Sigmoid colon (tissue), 7 donors: ENCODE measurements at places on chromosomes 2 and 18. TPM values are rescaled to one million over a fixed set of nuclear protein-coding genes. Genes with fewer than 3 reads are reported as not detected.
A peak's percentile ranks its signal among the peaks of the same experiment; 100 is the strongest.

The CRYGD gene
- not detected for total RNA-seq

- DNase-seq, result no peak
Observed at GRCh38 chr18:68083776-68084175, 567.3 kb upstream of the DSEL start.

DNA sequence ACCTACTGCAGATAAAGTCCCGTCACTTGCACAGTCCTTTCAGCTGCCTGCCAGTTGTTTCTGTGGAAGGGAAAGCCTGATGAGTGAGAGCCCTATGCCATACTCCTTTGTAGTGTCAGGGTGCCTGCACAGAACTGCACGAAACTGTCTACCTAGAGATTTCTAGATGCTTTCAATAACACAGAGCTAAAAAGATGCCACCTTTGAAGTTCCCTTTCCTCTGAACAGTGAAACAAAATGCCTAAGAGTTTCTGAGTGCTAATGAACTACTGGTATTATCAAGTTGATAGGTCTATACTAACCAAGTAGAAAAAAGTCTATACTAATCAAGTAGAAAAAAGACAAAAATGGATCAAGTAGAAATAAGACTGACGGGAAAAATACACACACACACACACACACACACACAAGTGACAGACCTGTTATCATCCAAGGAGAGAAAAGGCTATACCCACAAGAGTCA is 79.0 kb downstream of the TLK1 start:
- no peak for DNase-seq

The CCNT2 gene
- total RNA-seq, result 31.5 TPM

GRCh38 chr2:237027712-237028029 is 58.0 kb upstream of the COPS8 start:
- no peak for DNase-seq

The NEU2 gene
- total RNA-seq, result not detected

DNA sequence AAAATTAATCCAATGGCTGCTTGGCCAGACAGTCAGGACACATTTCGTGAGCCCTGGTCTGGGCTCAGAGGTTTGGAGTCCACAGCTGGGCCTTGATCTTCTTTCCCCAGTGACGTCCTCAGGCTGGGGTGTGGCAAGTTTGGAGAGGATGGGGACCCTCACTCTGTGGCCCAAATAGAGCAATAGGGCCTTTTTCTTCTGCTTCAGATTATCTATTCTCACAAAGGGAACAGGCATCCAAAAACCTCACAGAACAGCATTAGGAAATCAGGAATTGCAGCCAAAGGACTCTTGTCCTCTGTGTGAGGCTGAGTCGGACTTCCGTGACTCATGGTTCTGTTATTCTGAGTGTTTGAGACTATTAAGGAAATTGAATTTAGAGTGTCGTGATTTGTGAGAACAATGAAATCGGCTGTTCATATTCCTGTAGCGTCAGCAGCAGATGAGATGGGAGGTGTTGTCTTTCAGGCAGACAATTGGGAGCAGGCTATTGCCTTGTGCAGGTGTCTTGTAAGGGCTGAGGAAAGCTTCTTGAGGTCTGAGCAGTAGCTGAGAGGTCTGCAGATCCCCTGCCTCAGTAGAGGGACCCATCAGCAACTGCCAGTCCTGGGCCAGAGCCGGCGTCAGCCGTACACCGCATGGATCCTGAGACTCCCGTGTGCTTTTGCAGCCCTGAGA is 113.8 kb downstream of the SH3RF3 start:
- peak; percentile 87 for DNase-seq

DNA sequence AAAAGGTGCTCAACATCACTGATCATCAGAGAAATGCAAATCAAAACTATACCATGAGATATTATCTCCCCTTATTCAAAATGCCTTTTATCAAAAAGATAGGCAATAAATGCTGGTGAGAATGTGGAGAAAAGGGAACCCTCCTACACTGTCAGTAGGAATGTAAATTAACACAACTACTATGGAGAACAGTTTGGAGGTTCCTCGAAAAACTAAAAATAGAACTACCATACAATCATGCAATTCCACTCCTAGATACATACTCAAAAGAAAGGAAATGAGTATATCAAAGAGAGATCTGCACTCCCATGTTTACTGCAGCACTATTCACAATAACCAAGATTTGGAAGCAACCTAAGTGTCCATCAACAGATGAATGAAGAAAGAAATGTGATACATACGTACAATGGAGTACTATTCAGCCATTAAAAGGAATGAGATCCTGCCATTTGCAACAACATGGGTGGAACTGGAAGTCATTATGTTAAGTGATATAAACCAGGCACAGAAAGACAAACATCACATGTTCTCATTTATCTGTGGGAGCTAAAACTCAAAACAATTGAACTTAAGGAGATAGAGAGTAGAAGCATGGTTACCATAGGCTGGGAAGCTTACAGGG is 63.8 kb downstream of the MAP4K3 start:
- no peak for DNase-seq

- peak; percentile 75 for DNase-seq
Observed at GRCh38 chr2:84971510-84972206, 697 bp downstream of the KCMF1 start.

DNA sequence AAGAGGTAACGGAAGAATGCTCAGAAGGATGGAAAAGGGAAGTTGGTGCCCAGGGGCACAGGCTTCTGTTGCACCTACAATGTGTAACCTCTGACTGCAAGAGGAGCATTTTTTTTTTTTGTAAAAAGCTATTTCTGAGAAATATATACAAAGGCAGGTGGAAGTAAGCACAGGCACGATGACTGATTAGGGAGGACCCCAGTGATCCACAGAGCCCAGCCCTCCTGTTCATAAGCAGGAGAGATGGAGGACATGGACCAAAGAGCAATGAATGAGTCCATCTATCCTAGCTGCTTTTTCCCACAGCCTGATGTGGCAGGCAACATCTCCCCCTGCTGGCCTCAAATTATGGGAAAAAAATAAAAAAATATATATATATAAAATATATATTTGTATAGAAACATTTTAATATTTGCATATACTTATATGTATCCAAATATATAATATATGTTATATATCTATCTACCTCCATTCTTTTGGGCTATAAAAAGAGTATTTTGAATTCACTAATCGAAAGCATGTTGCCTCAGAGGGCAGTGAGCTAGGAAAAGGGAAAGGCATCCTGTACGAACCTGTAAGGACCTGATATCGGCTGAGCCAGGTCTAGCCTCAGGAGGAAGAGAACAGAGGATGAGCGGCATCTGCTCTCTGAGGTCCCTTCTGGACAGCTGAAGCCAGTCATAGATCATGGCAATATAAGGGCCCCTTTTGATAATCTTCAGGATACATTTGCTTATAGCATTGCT is 166.0 kb upstream of the STK17B start:
- DNase-seq, result no peak

DNA sequence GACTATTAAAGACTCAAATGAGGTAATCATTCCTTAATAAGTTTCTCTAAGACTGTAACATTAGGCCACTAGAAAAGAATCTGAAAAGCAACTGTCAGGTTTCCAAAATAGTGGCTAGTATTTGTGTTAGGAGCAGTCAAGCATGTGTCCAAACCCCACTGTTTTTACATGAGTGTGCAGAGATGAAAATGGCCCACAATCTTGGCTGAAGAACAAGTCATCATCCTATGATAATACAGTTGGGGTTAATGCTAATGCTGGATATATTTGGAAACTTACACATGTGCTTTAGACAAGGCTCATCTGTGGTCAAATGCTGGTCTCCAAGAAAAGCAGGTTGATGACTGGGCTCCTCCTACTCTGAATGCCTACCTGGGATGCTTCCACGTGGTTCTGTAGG is 73.6 kb downstream of the MAIP1 start:
- no peak for DNase-seq

GRCh38 chr18:38576349-38576748 is 1010.8 kb upstream of the CELF4 start:
- no peak for DNase-seq

DNA sequence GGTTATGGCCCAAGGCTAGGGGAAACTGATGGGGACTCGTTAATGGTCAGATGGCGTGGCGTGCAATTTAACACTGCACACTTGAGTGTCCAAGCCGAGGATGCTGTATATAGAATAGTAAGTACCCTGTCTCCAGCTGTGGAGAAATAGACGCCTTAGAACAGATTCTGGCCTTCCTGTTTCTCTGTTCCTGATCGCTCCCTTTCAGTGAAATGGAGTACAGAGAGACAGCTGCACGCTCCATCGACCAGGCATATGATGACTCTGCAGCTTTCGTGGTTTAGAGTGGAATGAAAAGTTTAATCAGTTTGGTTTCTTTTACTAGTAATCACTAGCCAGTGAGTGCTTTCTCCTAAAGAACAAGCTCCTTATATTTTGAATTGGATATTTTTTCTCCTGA is 213.4 kb downstream of the NEDD4L start:
- DNase-seq, result no peak

- no peak for DNase-seq
Observed at GRCh38 chr2:19838616-19839015, 63.2 kb downstream of the TTC32 start.

The DYNC1I2 gene
- 122 TPM for total RNA-seq

GRCh38 chr2:12032975-12033374 is 286.5 kb downstream of the LPIN1 start:
- no peak for DNase-seq

- DNase-seq, result peak; percentile 93
Observed at GRCh38 chr2:238286551-238286950, 1.9 kb downstream of the PER2 start.

DNA sequence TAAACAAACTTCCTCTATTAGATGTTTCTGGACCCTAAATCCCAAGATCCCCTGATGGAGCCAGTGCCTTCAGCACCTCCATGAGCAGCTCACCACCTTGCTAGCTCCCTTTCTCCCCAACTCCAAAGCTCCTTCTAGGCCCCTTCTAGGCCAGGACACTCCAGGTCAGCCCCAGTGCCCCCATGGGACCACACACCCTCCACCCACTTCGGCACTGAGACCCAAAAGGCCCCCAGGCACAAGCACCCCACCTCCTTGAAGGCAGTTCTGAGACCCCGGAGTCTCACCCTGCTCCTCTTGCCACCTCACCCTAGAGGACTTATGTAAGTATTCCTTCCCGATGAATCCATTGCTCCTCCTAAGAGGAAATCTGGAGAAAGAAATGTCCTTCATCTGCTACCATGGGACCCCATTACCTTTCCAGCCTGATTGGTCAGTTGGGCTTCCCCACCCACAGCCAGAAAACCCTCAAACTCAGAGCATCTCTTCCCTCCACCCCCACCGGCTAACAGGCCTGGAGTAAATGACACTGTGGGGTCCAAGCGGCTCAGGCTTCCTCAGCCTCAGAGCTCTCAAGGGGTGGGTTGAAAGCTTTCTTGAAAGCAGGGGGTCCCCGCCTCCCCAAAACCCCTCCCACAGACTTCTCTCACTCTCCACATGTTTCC is 9.8 kb upstream of the ARMC9 start:
- peak; percentile 46 for DNase-seq
